Neural progenitor cell (in vitro differentiated cells): ENCODE measurements at places on chromosomes 2 and 18.

DNA sequence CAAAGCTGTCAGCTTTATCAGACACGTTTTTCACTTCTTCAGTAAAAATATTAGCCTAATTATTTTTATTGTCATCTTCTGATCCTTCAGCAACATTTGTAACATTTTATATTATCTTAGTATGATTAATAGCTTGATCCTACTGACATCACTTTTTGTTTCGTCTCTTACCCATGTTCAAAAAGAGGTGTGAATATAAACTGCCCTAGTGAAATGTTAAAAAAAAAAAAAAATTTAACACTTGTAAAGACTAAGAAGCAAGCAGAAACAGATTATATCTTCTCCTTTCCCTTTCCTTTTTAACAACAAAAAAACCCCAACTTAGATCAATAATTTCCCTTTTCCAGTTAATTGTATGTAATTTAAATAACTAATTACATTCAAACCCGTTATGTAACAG, 36.2 kb upstream of the C2orf66 start:
- DNase-seq, result no peak

- no peak for DNase-seq
Measured at GRCh38 chr2:197349699-197350098, 39.1 kb upstream of the ANKRD44 start.

DNA sequence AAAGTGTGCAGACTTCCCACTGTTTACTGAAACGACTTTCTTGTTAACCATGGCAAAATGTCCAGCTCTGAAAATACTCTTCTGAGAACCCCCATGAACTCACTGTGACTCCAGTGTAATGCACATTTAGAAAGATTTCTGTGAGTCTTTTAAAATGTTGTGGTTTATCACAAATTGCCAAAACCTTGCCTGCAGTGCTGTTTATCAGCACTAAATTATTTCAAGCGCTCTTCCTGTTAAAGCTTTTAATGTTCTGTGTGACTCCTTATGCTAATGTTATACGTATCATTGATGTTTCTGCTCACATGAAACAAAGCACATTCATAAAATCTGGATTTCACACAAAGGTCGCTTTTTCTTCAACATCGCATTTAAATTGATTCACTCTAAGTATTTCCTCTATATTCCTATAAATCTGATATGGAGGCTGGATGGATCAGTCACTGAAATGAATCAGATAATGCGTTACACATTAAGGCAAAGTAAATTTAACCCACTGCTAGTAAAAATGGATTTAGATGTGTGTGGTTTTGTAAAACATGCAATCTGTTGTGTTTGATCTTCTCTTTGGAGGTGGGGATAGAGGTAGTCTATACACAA, 521.2 kb downstream of the NYAP2 start:
- DNase-seq, result no peak

DNA sequence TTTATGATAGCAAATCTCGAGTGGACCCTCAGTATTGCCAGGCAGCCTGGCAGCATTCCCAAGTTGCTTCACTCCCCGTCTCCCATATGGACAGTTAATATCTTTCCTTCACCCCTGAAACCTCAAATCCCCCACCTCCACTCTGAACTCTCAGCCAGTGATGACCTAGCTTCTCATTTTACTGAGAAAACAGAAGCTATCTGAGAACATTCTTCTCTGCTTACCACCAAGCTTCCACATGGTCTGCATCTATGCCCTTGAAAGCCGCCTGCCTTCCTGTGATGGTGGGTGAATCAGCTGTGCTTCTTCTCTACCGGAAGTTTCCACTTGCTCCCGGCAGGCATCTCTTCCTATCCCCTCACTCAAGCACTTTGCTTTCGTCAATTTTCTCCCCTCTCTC, 529.2 kb downstream of the EPHA4 start:
- DNase-seq, result no peak

GRCh38 chr2:239113615-239114014, 265.7 kb downstream of the TWIST2 start:
- DNase-seq, result no peak

GRCh38 chr2:85596026-85596333, 435 bp downstream of the RNF181 start:
- no peak for DNase-seq

DNA sequence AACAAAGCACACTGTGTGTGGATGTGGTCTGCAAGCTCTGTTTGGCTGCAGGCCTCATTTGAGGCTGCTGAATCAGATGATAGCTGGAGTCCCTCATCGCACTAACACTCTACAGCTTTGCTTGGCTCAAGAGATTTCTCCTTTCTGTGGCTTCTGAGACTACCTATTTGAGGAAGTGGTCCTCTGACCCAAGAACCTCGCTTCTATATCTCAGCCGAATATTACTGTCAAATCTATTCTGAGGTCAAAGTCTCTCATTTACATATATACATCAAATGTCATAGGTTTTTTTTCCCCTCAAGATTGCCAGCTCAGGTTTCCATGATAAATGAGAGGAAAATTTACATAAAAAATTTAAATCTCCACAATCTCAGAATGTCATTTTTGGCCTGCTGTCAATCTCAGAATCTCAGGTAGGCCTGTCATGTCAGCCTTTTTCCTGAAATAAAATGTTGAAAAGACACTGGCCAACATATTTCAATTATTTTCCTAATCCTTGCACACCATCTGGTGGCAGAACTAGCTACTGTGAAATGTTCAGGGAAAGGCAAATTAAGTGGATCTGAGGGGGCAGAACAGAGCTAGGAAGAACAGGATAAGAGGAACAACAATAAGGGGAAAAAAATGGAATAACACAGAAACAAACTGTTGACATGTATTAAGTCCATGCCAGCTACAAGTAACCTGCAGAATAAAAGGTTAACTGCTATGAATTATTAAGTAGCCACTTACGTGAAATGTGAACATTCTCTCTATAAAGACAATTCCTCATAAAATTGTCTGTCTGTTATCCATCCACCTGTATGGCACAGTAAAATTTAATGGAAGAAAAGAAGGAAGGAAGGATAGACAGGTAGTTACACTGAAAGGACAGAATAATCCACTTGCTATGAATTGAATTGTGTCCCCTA, 39.3 kb downstream of the AP1S3 start:
- DNase-seq, result peak; percentile 39

DNA sequence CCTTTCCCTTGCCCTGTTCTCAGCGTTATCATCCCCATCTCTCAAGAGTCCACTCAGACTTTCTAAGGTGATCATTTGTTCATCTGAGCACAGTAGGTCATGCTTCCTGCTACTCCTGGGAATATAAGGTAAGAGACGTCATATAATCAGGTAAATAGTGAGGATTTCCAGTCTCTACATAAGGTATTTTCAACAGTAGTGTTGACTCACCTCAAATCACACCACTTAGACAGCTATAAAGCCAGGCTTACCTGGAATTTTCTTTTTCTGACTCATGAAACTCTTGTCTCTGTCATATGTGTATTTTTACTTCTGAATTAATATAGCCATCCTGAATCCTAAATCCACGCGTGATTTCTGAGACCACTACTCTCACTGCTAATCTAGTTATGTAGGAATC, 443.2 kb downstream of the ARHGAP15 start:
- DNase-seq, result no peak

GRCh38 chr2:230932556-230933511, 7.8 kb upstream of the GPR55 start:
- DNase-seq, result no peak

DNA sequence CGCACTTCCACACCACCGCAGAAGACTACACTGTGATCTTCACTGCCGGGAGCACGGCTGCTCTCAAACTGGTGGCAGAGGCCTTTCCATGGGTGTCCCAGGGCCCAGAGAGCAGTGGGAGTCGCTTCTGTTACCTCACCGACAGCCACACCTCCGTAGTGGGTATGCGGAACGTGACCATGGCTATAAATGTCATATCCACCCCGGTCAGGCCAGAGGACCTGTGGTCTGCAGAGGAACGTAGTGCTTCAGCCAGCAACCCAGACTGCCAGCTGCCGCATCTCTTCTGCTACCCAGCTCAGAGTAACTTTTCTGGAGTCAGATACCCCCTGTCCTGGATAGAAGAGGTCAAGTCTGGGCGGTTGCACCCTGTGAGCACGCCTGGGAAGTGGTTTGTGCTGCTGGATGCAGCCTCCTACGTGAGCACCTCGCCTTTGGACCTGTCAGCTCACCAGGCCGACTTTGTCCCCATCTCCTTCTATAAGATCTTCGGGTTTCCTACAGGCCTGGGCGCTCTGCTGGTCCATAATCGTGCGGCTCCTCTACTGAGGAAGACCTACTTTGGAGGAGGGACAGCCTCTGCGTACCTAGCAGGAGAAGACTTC, 12.5 kb downstream of the MOCOS start:
- no peak for DNase-seq

DNA sequence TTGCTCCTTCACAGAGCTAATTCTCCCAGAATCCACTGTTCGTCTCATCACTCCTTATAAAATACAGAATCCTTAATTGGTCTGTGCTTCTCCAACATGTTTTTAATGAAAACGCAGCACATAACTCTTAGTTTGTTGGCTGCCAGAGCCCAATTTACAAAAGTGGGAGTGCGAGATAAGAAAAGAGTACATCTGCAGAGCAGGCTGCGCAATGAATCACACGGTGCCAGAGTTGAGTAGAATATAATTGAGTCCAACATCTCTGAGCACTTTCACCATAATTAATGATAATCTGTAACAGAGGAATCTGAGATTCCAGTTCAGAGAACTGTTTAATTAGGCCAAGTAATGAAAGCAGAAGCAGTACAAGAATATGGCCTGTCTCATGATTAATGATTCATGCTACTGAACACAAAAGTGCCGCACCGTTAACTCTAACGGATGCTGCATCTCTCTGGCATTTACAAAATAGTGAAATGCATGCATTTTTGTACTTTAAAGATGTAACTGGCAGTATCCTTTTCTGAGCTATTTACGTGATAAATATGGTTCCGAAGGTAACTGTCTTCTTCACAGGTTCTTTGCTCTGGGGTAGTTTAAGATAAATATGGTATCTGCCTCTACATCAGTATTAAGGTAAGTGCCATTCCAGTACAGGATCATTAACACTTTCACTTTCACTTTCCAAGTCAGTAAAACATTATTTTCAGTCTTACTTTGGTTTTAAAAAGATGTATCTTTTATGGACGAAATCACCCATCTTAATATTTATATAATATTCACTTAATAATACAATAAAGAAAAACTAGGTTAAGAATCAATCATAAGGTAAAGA, 785.6 kb downstream of the NR4A2 start:
- DNase-seq, result no peak

DNA sequence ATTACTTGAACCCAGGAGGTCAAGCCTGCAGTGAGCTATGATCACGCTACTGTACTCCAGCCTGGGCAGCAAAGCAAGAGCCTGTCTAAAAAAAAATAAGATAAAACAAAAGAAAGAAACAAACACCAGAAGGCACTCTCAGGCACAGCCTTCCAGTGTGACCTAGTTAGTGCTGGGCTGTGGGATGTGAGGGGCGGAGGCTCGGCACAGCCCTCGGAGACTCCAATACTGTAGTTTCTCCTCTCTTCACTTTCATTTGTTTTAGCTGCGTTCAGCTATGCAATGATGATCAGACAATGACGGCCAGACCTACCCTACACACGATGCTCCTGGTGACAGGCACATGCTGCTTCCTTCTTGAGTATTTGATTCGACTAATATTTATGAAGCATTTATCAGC, 127.7 kb downstream of the SOCS6 start:
- DNase-seq, result no peak

DNA sequence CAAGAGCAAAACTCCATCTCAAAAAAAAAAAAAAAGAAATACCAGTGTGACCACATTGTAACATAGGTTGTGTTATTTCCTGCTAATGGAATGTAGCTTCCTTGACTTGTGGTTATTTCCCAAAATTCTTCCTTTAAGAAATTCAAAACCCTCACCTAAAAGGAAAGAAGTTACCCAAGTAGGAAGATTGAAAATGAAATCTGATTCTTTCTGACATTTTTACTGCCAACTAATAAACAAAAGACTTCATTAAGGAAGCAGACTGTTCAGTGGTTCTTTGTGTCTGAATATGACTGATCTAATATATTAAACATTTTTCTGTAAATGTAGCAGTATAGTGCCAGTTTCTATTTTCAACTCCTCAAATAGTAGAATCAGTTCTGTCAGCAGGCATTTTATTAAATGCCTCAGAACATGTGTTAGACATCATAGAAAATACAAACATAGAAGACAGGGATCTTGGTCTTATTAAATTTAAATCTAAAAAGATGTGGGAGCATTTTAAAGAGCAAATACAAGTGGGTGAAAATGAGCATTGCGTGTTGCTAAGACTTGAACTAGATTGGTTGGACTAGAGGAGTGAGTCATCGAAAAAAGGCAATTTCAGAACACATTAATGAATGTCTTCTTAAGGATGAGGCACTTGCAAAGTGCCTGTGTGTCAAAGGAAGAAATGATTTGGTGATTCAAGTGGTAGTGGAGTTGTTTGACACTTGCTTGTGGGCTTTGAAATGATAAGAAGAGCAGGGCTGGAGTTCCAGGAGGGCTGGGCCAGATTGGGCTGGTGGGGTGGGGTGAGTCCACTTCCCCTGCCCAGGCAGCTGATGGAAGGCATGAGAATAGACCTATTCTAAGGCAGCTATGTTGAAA, 53.4 kb downstream of the PKP4 start:
- no peak for DNase-seq

GRCh38 chr2:119599384-119599783, 55.1 kb downstream of the CFAP221 start:
- peak; percentile 24 for DNase-seq

DNA sequence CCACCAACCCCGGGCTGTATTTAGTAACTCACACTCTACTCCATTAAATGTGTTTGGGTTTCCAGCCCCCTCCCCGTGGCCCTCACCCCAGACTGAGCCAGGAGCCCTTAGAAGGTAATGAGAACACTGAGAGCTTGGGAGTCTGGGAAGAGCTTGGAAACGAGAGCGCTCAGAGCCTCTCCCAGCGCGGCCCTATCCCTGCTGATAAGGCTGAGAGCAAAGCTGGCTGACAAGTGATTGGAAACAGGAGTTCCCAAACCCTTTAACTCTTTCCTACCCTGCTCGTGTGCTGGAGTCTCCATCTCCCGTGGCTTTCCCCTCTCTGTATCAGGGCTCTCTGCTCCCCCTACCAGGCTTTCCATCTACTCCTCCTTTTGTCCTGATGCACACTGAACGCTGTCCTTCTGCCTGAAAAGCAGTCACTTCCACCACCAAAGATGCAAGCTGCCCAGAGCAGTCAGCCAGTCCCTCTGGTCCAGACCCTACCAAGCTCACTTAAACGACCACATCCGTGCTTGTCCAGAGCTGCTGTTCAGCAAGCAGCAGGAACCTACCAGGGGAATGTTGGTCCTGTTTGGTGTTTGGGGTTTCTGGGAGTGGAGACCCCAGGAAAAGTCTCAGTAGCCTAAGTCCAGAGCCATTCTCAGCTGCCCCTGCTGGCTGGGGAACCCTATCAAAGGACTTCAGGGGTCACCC, 100.0 kb upstream of the PKDCC start:
- peak; percentile 77 for DNase-seq

DNA sequence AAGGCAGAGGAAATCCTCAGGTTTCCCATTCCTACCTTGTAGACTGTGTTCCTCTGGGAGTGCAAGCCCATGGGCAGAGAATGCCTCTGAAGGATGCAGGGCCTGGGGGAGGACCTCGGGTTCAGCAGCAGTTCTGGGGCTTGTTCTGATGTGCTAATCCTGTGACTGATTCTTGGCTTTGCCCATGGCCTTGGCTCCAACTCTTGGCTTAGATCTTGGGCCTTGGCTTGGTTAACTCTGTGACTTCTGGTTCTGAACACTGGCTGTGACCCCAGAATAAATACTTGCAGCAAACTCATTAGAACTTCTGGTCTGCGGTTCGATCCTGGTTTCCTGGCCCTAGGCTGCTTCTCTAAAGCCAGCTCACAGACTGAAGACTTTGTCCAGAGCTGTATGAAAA, 366.9 kb upstream of the ZEB2 start:
- DNase-seq, result no peak
